ENCODE measurements at places on chromosomes 4 and X.
A peak's percentile ranks its signal among the peaks of the same experiment; 100 is the strongest.

DNA sequence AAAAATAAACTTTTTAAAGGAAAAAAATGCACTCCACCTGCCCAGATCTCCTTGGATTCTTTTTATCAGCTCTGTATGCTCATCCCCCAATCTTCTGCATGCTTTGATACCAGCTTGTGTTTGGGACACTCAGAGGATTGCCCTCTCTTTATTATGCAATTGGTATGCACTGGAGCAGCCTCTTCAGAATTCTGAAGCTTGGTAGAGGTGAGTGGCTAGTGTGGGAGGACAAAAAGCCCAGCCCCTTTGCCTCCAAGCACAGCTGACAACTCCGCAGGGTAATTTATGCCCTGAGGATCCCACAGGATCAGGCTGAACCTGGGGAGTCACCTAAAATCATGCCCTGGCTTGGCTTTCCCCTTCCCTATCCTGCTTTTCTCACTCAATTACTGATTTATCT is 16.7 kb downstream of the IL21 start:
- DNase-seq, result no peak

DNA sequence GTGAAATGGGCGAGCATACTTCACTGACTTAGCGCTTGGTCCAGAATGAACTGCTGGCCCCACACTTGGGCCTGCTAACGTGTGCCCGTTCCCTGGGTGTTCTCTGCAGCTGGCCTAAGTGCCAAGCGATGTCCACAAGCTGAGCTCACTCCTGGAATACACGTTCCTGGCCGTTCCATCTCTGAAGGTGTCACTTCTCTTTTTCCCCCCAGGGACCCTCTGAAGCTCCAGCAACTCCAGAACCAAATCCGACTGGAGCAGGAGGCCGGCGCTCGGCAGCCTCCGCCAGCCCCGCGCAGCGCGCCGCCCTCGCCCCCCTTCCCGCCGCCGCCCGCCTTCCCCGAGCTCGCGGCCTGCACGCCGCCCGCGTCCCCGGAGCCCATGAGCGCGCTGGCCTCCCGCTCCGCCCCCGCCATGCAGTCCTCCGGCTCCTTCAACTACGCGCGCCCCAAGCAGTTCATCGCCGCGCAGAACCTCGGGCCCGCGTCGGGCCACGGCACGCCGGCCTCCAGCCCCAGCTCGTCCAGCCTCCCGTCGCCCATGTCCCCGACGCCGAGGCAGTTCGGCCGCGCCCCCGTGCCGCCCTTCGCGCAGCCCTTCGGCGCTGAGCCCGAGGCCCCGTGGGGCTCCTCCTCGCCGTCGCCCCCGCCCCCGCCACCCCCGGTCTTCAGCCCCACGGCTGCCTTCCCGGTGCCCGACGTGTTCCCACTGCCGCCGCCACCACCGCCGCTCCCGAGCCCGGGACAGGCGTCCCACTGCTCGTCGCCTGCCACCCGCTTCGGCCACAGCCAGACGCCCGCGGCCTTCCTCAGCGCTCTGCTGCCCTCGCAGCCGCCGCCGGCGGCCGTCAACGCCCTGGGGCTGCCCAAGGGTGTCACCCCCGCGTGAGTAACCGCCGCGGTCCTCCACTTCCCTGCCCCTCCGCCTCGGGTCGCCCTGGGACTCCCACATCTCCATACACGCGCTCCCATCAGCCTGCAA is 132.3 kb downstream of the CBR4 start:
- no peak for DNase-seq

- DNase-seq, result peak; percentile 28
Measured at GRCh38 chr4:69823481-69824186, 36.3 kb downstream of the SULT1E1 start.

- no peak for DNase-seq
Measured at GRCh38 chr4:102272318-102272717, 73.0 kb downstream of the SLC39A8 start.
